NCI-H187 (cell line): ENCODE measurements at places on chromosomes 7 and 10.

DNA sequence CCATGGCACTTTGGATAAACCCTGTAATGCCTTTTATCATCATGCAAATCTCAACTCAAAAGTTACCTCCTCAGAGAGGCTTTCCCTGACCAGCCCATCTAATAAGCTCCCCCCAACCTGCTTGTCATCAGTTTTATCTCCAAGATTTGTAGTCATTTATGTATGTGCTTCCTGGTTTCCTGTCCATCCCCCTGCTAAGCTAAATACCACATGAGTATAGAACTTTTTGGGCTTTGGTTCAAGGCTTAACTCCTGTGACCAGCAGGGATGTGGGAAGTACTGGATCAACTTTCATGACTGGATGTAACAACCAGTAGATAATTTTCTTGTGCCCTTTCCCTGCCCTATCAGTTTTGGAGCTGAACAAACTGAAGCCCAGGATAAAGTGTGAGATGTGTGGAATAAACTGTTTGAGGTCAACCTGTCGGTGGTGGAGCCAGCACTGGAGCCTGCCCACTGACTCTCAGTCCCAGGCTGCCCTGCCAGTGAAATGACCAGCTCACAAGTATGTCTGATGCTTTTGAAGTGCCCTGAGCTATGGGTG lies 148.6 kb downstream of the CYP26A1 start:
- no peak for DNase-seq

GRCh38 chr7:47088329-47089067 lies 493.4 kb downstream of the TNS3 start:
- no peak for DNase-seq

DNA sequence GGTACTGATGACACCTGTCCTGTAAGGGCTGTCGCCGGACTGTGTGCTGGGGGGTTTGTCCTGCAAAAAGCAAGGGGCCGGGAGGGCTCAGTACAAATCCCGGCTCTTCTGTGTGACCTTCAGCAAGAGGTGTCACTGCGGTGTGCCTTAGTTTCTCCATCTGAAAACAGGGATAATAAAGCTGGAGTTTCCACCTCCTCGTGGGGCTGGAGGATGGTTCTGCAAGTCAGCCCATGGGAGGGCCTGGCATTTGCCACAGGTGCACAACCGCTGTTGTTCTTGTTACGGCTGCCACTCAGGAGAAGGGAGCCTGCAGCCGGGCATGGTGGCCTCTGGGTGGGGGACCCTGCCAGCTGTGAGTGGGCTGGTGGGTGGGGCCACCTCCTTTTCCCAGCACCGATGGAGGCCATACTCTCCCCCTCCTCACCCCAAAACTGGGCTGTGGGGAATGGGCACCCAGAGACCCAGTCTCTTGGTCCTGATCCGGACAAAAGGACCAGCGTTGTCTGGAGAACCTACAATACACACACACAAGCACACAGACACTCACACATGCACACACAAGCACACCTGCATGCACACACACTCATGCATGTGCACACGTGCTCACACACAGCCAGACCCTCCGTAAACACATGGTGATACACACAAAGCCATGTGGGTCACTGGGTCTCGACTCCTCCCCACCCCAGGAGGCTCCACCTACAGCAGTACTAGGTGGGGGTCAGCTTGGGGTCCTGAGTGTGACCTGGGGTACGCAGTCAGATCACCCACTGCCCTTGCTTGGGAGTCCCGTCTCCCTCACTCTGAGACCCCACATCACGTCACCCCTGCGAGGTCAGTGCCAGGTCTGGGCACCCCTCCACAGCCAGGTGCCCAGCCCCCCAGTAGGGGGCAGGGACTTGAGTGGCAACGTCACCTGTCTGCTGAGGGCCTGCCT lies 34.1 kb downstream of the ELFN1 start:
- DNase-seq: no peak

DNA sequence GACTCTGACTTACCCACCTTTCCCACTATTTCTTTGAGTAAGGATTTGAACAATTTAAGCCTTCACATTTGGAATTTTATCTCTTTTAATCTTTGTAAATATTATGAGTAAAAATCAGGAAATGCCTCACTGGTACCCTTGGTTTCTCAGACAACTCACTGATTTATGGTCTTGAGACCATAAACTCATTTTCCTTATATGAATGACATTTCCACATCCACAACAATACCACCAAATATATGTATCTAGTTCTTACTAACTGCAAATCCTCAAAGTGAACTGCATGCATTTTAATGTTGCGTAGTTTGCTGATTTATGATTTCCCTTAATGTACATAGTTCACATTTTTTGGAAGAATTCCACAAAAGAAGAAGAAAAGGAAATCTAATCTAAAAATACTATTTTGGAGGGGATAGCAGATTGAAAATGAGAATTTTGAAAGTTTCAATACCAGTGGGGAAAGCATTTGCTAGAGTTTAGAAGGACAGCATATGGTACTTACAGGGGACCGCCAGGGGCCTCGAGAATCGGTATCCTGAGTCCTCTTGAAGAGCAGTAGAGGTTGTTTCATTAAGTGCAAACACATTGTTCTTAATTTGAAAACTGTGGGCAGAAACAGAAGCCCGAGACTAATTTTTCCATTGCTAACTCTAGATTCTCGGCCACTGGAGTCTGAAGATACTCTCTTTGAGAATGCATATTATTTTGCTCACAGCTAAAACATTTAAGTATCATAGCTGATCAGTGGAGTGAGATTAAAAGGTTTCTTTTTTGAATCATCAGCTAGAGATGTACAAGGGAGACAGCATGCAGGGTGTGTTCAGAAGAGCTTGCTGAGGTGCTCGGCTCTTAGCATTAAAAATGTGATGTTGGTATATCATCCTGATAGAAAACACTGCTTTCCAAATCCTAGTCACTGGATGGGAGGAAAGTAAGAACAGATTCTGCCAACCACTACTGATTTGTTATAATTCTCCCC lies 964.0 kb downstream of the GATA3 start:
- no peak for DNase-seq

- peak; percentile 69 for DNase-seq
Observed at GRCh38 chr10:104076743-104077160, 8.9 kb downstream of the COL17A1 start.

- DNase-seq: no peak
Observed at GRCh38 chr7:107597953-107598352, 17.9 kb downstream of the BCAP29 start.

DNA sequence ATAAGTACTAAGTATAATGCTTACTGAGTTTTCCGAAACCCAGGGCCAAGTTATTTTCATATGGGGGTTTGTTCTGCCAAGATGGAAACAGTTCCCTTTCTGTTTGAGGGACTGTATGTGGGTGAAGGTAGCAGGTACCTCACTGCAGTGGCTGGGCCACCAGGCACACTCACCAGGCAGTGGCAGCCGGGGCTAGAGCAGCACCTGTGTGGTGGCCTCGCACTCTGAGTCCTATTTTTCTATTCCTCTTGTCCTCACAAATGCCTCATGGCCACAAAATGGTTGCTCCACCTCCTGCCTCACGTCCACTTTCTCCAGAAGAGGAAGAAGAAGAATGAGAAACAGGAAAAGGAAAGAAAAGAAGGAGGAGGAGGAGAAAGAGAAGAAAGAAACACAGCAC lies 167.3 kb upstream of the SHH start:
- no peak for DNase-seq

DNA sequence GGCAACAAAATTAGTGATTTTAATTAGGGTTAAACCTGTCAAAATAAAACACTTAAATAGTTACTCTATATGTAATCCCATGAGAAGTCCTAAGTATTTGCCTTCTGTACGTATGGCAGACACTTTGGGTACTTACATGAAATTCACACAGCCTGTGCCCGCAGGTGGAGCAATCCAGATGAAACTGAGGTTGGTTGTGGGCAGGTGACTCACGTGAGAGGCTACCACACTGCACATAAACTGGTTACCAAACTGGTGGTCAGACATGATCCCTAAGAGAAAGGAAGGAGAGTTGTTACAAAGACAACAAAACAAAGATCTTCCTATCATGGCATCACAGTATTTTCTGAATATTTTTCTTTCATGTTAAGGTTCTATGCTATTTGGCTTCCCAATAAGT lies 156.1 kb downstream of the RELN start:
- DNase-seq: no peak

DNA sequence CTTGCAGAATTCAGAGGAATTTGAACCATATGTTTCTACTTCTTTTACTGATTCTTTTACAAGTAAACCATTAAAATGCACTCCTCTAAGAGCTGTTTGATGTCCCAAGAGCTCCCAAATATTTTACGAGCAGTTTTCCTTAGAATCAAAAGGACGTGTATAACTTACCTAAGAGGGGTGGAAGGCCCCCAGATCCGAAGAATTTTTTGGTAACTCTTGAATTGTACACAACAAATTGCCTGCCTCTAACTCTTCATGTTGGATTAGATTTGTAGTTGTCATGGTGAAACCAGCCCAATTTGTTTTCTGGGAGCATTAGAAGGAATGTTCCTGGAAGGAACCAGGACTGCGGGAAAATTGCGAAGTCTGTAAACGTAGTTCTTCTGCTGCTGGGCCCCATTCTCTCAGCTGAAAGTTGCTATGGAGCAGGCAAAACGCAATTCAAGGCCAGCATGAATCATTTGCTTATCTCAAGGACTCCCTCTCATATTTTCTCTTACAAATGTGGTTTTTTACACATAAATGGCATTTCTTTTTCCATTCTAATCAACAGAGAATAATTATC lies 124.8 kb upstream of the TMEM72 start:
- no peak for DNase-seq

DNA sequence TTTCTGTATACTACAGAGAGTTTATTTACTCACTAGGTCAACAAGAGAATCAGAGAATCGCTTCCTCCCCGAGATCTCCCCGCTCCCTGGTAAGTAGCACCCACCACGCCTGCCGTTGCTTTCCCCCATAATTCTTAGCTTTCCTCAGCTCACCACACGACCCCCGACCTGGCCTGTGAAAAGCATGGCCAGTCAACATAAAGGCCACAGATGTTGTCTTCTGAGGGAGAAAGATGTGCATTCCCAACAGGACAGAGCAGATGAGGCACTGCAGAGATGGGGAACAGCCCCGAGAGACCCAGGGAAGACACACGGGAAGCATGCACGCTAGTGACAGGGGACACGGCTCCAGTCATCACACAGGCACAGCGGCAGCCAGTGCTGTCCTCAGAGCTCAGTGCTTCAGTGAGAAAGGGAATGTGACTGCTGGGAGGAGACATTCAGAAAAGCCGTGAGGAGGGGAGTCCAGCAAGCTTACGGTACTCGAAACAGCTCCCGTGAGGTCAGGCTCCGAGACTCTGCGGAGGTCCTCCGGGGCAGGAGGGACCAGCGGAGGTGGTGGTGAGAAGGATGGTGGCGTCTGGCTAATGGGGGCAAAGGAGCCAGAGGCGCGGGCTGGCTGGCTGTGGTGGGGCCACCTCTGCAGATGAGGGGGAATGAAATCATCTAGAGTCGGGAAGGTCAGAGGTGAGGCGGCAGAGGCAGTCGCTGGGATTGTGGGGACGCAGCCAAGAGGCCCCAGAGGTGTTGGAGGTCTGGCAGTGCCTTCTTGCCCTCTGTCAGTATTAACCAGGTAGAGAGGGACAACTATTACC lies 123.4 kb upstream of the PDLIM1 start:
- no peak for DNase-seq

- DNase-seq: no peak
Observed at GRCh38 chr7:52826515-52827265, 208.7 kb upstream of the POM121L12 start.

DNA sequence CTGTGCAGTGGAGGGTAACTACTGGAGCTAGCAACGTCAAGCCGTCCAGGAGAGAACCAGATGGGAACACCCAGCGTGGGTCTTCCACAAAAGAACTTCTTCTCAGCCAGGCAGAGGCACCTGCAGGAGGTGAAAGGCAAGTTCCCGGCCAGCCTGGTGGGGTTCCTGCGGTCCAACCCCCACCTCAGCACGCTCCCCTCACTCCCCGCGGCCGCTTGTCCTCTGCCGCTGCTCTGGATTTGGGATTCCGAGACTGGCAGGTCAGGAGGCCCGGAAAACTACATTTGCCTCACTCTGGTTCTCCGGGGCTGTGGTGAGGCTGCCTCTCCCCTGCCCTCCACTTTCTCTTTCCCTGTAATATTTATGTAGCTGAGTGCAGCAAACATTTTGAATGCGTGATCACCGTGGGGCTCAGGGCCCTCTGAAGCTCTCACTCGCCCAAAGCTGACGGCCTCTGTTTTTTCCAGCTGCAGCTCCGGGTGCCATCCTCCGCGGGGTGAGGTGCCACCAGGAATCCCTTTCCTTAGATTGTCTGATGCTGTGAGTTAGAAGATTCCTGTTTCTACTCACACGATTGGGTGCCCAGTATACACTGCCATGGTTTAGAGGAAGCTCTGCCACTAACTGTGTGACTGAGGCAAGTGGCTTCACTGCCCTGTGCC lies 366.9 kb downstream of the DNAJB6 start:
- DNase-seq: no peak

DNA sequence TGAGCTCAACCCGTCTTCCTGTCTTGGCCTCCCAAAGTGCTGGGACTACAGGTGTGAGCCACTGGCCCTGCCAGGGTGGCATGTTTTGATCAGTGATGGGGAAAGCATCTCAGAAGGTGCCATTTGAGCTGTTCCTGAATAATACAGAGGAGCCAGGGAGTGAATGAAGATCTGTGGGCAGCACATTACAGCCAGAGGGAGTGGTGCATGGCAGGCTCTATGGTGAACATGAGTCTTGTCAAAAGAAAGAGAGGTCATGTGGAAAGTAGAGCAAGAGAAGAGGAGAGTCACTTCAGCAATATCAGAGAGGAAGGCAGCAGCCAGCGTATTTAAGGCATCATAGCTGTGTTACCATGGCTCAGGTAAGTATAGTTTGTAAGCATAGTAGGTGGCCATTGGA lies 275.7 kb upstream of the LRGUK start:
- DNase-seq: no peak

GRCh38 chr10:96619796-96620773 lies 33.3 kb upstream of the TM9SF3 start:
- peak; percentile 31 for DNase-seq

DNA sequence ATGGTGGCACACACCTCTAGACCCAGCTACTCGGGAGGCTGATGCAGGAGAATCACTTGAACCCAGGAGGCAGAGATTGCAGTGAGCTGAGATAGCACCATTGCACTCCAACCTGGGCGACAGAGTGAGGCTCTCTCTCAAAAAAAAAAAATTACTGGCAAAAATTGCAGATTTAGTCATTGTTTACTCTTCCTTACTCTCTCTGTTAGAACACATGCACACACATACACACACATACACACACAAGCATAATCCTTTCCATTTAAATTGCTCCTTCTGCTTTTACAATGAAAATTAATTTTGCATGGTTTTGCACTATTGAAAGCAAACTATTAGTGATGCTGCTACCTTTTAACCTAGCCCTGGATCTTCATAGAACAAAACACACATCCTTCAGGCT lies 15.4 kb upstream of the UCN3 start:
- DNase-seq: no peak

GRCh38 chr10:30466445-30466844 lies 32.5 kb downstream of the MAP3K8 start:
- DNase-seq: no peak

- no peak for DNase-seq
Observed at GRCh38 chr10:123570051-123570897, 95.9 kb upstream of the GPR26 start.
